ENCODE measurements at places on chromosomes 16 and 17.

GRCh38 chr16:7116734-7117133 lies 215.9 kb upstream of the RBFOX1 start:
- no peak for DNase-seq

DNA sequence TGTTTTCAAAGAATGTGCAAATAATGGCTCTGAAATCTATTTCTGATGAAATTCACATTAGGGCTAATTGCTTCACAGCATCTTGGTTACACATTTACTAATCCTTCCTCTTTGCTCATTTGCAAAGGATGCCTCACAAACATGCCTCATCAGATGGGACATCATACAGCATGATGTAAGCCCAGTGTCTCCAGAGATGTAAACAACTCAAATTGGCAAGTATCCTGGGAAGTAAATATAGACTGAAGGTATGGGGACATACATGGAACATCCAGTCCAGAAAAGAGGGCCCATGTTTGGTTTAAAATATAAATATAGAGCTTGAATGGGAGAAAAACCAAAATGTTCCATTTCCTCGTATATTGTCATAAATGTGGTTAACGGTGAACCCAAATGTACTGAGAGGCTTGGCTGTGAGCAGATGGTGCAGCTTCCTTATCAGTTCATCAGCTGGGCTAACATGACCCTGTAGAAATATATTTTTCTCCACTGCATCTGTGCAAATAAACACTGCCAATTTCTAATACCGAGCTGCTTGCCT lies 142.9 kb upstream of the NUDT7 start:
- DNase-seq = no peak

GRCh38 chr17:32876417-32877163 lies at the start of gene MYO1D:
MYO1D (minus strand) TSS chr17:32877124; CDS start chr17:32876872, 252 bp downstream.
- peak; percentile 86 for DNase-seq

- peak; percentile 80 for DNase-seq
These were observed 4.1 kb upstream of the CDH15 start for GRCh38 chr16:89167425-89167941.

DNA sequence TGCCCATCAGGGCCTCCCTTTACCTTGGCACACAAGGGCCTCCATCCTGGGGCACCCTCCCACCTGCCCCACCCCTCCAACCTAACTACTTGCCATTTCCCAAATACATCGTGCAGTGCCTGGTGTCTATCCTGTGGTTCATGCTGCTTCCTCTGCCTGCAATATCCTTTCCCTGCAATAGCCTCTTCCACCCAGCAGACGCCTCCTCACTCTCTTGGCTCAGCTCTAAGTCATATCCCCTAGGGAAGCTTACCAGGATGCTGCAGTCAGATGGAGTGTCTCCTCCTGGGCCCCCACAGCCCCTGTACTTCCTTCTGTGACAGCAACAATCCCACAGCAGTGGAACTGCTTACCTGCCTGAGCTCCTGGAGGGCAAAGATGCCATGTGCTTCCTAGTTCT lies 36.7 kb downstream of the CCDC182 start:
- no peak for DNase-seq

GRCh38 chr17:6752068-6752909 lies 3.6 kb upstream of the XAF1 start:
- no peak for DNase-seq

- DNase-seq = no peak
These were observed 946 bp upstream of the TMEM256 start for GRCh38 chr17:7404737-7405349.

DNA sequence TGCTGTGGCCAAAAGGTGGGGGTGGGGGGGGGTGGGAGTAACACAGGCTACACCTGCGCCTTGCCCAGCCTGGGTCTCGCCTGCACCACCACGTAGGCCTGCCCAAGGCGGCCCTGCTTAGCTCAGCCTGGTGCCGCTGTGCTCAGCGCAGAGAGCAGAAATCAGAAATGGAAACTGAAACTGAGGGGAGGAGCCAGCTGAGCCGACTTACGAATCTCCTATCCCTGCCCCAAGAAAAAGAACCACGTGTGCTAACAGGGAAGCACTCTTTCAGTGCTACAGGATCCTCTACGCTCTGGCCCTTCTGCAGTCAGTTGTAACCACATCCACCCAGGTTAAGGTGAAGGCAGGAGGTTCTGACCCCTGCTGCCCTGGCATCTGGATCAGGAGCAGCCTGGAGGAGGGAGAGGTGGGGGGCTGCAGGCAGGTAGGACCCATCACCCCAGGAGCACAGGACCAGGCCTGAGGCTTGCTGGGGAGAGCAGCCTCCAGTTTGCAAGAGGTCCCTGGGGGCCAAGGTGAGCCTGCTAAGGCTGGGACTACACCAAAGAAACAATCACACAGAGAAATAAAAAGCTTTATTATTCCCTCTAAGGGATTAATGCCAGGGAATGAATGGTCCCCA lies at the start of gene DHX58:
Gene DHX58, minus strand, starts transcription at position 163 of the 625 bp plus-strand sequence. CDS start 822 bp downstream, outside the sequence.
- peak; percentile 82 for DNase-seq

GRCh38 chr17:5219536-5219935 lies 15.1 kb downstream of the SCIMP start:
- no peak for DNase-seq

DNA sequence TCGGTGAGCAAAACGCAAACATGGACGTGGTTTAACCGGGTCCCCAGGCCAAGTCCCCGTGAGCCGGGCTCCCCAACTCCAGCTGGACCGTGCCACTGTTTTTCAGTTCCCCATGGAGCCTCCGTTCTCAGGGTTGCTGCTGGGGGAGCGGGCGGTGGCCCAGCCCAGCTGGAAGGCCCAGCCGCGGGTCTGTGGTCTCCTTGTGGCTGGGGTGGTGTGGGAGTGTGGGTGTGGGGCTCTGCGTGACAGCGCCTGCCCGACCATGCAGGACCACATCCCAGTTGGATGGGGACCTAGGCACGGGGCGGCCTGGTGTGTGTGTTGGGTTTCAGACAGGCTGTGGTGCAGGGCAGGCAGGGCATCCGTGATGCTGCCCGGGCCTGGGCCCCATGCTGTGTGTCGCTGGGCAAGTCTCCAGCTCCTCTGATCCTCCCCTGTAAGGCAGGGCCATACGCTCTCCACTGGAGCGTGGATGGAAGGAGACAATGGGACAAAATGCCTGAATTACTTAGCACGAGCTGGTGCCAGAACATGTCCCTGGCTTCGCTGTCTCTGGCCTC lies 40.3 kb downstream of the COX4I1 start:
- no peak for DNase-seq

DNA sequence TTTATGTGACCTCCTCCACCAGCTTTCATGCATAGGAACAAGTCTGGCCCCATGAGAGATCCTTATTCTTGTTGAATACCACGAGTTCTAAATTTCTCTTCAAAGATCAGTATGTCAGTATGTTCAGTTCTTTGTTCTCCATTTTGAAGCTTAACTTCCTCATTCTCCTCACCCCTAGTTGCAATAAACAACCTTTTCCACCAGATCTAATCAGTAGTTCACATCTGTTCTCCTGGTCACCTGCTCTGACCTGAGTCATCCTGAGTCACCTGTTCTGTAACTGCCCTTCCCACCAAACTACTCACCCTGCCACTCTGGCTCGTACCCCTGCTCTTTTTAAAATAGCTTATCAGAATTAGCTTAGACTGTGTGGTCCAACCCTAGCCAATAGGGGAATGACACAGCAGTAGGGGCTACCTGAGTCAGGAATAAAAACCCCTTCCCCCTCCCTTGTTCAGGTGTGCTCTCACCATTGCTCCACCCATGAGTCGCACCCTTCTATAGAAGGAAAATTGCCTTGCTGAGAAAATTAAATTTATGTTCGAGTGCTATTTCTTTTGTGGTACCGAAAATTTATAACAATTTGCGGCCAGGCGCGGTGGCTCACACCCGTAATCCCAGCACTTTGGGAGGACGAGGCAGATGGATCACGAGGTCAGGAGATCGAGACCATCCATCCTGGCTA lies 94.6 kb downstream of the EMP2 start:
- DNase-seq = no peak

- DNase-seq = no peak
These were observed 3.1 kb downstream of the CYB561 start for GRCh38 chr17:63443053-63443452.

GRCh38 chr17:62725791-62726249 lies 82.3 kb downstream of the MARCHF10 start:
- no peak for DNase-seq

DNA sequence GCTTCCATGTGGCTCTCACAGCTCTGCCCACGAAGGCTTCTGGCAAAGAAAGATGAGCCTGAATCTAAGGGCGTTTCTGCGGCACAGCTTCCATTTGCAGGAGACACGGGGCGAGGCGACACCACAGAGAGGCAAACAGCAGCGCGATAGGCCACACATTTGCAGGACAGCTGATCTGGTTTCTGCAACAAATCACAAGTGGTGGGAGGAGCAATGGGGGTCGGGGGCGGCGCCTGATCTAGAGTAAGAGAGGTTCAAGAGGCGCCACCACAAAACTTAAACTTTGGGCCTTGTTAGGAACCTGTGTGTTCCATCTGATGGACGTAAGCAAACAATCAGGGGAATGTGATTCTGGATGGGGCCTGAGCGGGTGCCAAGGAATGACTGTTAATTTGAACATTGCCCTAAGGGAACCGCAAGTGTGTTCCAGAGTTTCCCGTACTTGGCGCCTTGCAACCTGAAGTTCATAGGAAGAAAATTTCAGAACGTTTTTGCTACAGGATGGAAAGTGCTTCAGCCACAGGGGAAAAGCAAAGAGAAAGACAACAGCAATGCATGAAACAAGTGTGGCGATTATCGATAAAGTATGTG lies 18.9 kb upstream of the ENPP7 start:
- DNase-seq = no peak

DNA sequence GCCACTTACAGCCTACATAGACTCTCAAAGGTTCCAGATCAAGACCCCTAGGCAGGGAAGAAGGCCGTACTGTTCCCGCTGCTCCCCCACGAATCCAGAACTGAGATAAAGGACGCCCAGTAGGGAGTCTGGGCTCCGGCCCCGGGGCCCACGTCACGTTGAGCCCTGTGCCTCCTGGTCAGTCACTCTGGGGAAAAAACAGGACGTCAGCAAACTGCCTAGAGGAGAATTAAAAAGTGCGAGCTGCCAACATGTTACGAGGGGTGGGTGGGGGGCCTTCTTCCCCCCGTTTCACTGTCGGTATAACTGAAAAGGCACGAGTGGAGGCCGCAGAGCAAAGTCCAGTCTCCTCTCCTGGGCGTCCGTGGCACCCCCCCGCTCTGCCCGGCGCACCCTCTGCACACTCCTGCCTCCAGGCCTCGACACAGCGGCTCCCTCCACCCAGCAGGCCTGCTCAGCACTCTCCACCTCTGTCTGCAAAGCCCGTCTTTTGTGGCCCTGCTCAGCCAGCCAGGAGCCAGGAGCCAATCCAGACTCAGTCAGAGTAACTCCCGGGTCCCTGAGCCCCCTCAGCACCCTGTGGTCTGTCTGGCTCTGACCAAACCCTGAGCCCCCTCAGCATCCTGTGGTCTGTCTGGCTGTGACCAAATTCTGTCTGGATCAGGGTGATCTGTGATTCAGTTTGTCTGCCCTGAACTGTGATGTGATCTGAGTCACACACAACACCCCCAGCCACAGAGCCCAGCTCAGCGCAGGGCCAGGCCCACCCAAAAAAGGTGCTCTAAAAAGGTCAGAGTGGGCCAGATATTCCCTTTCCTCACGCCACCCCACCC lies 6.2 kb downstream of the ITGAE start:
- DNase-seq = no peak

DNA sequence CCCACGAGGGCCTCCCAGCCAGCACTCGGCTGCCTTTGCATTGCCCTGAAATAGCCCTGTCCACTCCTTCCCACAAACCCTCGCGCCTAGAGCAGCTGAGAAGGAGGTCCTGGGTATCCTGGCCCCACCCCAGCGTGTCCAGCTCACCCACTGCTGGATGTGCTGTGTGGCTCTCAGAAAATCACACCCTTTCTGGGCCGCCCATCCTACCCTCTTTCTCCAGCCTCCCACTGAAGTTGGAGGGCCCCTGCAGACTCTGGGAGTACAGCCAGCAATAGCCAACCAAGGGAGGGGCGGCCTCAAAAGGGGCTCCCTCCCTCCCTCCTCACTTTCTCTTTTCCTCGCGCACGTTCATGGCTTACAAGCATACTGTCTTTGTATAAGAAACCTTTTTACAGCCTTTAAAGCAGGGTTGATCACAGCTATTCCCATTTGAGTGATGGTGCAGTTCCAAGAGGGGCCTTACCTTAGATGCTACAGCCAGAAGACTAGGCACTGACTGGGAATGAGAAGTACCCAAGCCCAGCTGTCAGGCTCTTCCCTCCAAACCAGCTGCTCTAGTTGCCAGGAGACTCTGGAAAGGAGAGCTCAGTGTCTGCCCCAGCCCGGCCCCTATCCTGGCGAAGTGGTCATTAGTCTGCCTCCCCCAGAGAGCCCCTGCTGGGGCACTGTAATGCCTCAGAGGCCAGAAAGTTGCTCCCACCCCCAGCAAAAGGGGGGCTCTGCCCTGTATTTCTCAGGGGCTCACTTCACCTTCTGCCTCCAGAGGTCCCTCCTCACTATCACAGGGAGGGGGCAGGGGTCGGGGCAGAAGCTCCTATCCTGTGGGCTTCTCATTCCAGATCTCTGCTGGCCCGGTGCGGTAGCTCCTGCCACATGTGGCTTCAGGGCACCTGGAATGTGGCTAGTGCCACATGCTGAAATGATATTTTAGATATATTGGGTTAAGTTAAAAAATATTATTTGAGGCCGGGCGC lies 38.1 kb downstream of the DCAKD start:
- no peak for DNase-seq

DNA sequence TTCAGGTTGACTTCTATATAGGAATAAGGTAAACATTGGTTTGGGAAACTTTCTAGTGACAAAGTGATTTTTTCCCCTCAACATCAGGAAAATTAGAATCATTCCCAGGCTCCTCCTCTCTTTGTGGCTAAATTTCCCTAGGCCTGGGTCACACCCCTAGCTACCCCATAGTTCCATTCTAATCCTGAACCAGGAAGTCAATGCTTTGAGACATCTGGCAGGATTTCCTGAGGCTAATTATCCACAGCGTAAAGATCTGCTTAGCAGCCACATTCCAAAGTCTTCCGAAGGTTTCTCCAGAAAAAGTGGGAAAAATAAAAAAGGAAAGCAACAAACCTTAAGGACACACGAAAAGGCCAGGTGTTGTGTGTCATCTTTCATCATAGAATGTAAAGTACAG lies 60.3 kb upstream of the CORO6 start:
- no peak for DNase-seq

- DNase-seq = no peak
These were observed 3.8 kb upstream of the TMC7 start for GRCh38 chr16:18979936-18980335.

DNA sequence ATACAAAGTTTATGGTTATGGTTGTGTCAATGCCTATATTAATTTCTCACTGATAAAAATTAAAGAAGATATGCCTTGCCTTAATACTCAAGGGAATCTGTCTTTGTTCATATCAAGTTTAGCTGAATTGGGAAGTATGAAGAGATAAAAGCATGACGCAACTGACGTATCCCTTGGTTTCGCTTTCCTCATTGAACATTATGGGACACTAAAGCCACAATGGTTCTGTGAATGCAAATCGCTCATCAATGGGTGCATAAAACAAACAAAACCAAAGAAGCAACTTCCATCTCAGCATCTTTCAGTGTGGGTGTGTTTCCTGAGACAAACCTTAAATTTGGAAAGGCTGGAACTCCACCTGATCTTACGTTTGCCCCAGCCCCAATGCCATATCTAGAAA lies 108.2 kb downstream of the NPIPB5 start:
- no peak for DNase-seq

- no peak for DNase-seq
These were observed 219.5 kb downstream of the MSI2 start for GRCh38 chr17:57475796-57476195.
